ENCODE measurements at places on chromosomes 5 and 9.

DNA sequence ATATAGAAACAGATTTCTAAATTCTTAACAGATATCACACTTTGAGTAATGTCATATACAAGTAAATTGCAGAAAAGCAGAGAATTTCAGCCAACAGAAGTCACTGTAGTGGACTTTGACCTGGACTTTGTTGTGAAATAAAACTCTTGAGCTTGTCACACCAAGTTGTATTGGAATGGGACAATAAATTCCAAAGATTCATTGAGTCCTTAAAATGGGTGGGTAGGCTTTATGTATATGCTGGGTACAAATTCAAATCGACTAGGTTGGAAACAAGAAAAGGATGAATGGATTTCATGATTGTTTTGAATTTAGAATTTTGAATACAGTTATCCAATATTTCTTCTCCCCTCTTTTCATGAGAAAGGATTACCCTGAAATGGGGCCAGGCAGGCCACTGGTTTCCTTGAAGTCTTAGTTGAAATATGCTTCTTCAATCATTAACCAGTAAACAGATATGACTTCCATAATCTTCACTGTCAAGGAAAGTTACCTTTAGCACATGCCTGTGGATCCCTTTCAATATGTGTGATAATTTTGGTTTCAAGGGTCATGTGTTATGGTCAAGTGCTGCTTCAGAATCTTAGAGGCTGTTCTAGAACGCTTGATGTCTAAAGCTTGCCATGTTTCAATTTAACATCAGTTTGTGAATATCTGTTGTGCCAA, 25.7 kb downstream of the PIP5K1B start:
- DNase-seq: no peak

DNA sequence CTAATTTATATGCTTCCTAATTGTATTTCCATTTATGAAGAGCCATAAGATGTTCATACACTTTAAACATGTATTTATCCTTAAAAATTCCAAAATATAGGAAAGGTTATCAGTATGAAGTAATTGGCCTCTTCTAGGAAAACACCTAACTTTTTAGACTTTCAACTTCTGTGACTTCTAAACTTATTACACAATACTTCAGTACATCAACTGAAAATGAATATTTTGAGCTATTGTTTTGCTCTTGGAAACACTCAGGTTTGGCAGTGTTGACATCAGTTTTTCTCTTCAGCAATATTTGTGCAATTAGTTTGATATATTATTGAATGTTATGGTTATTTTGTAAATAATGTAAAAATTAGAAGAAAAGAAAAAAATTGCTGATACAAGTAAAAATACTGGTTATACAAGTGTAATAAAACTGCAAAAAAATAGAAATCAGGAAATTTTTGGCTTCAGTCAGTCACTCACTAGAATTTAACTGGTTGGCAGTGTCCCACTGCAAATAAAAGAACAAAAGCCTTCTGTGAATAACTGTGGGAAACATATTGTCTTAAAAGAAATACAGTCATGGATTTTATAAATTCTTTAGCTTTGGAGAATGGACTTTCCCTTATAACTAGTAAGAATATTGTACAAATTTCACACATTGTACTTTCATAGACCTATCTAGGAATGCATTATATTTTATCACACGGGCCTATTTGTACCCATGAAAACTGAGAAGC, 635.9 kb downstream of the TLE1 start:
- DNase-seq: no peak

- DNase-seq: no peak
These were observed 171.8 kb downstream of the AGTPBP1 start for GRCh38 chr9:85569988-85570387.

GRCh38 chr5:131210151-131210510, 39.4 kb downstream of the LYRM7 start:
- DNase-seq: no peak

DNA sequence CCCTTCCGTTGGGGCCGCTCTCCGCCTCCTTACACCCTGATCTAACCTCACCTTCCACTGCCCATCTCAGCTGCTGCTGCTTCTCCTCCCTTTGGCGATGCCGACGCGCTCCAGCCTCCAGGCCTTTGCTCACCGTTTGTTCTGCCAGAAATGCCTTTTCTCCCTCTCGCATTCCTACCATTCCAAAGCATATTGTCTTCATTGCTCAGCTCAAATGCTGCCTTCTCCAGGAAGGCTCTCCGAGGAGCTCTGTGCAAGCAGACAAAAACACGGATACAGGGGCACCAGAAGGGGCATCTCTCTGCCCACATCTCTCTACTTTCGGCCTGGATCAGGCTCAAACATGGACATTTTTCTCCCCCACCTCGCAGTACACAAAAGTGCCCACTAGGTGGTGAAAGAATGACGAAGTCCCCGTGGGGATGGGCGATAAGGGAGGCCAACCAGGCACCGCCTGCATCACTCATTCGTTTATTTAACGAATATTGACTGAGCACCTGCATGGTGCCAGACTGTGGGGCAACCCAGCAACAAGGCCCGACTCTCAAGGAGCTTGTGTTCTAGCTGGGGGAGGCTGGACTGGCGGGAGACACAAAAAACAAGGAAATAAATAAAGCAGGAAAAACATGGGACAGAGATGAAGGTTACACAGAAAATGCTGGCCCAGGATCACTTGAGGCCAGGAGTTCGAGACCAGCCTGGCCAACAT, 7.3 kb upstream of the GRHPR start:
- DNase-seq: peak; percentile 67

Measured in GM20000 (cell line).